HepG2 (cell line): ENCODE measurements at places on chromosomes 7 and 10.
A peak's percentile ranks its signal among the peaks of the same experiment; 100 is the strongest.

DNA sequence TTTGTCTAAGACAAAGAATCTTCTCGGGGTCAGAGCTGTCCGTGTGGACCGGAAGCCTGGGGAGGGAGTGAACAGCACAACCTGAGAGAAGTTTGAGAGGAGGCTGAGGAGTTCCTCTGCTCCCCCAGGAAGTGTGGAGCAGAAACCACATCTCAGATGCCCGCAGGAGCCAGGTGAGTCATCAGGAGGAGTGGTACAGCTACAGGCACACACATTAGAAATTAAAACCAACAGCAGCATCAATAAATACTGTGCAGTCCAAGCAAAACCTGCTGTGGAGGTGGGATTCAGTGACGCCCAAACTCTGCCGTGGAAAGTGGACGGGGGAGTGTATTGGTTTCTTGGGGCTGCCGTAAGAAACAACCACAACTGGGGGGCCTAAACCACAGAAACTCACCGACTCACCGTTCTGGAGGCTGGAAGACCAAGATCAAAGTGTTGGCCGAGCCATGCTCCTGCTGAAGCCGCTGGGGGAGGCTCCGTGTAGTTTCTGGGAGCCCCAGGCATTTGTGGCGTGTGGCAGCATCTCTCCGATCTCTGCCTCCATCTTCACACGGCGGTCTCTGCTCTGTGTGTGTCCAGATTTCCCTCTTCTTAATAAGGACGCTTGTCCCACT, 31.2 kb upstream of the GARS1 start:
- DNase-seq, result no peak

GRCh38 chr10:118102121-118102520, 55.4 kb upstream of the RAB11FIP2 start:
- no peak for DNase-seq

DNA sequence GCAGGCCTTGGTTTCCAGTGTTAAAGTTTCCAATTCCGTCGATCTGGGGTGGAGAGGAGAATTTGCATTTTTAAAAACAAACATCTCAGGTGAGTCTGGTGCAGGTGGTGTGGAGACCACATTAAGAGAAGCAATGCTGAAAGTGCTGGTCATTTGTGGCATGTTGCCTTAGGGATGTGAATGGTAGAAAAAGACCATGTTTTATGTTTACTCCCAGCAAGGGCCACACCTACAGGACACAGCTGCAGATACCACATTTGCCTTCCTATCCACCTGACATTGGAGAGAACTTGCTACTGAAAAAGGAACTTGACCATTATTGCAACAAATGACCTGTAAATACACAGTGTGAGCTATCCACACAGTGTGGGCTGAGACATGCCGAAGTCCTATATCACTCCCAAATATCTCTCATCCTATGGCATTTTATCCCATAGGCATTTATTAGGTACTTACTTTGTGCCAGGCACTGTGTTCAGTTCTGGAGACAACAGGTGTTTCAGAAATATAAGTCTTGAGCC, 183.1 kb downstream of the NRP1 start:
- peak; percentile 27 for DNase-seq

DNA sequence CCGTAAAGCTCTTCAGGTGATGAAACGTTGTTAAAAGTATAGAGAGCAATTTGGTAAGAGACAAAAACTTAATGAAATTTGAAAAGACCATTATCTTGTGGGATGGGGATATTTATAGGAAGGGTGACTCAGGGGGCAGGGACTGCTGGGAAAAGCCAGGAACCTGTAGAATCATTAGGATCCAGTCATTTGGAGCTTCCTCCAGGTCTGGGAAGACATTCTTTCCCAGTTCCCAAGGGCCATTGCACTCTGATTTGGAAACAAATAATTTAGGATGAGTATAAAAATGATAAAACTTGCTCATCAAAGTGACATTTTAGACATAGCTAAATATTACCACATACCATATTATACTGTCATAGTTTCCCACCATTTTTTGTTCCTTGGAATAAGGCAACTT, 143.9 kb downstream of the PFKFB3 start:
- DNase-seq, result no peak

- DNase-seq, result no peak
Observed at GRCh38 chr10:2825841-2826240, 241.5 kb upstream of the PFKP start.

- DNase-seq, result no peak
Observed at GRCh38 chr10:92789786-92790185, 58.5 kb upstream of the EXOC6 start.

- no peak for DNase-seq
Observed at GRCh38 chr7:28002638-28003037, 178.0 kb downstream of the JAZF1 start.

DNA sequence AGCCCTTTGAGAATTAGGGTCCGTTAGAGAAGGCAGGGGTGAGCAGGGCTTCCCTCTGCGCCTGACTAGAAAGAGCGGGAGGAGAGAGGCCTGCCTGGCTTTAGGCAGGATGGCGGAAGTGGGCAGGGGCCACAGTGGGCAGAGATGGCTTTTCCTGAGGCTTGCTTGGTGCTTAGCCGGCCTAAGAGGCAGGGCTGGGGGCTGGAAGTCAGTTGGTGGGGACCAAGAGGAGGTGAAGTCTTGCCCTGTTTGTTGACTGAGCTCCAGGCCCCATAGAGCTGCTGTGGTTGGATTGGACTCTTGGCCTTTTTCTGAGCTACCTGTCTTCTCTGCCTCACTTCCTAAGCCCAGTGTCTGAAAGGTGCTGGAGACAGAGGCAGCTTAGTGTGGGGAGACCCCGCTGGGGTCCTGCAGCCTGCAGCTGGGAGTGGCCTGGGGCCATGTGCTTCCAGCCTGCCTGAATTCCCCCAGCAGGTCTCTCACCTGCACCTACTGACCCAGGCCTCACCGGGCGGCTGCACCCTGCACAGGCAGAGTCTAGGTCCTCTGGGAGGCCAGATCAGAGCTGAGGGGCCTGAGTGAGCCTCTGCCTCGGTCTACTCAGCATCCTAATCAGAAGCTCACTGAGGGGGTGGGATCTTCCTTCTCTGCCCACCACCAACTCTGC, 4.8 kb downstream of the FAM241B start:
- DNase-seq, result no peak

GRCh38 chr7:25208525-25209221, 19.6 kb downstream of the NPVF start:
- no peak for DNase-seq

GRCh38 chr7:158274404-158274811, 313.2 kb downstream of the PTPRN2 start:
- no peak for DNase-seq

DNA sequence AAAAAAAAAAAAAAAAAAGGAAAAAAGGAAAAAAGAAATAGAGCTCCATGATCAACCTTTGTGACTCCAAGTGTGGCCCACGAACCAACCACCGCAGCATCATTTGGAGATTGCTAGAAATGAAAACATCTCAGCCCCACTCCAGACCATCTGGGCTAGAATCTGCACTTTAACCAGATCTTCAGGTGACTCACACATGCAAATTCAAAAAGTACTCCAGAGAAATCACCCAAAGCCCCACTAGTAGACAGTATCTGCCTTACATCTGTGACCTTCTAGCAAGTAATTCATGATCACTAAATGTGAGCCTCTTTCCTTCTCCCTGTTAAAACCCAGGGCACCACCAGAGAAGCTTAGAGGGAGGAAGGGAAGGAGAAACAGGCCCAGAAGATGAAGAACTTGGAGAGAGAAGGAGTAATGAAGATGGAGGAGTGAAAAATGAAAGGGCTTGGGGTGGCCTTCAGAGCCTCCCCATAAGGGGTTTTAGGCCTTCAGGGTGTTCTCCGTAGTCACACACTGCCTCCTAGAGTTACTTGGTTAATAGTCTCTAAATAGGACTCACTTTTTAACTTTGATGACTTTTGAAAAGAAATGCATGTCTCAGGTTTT, 94.0 kb downstream of the SLC37A3 start:
- peak; percentile 53 for DNase-seq
